SJCRH30 (cell line): ENCODE measurements at places on chromosomes 11 and 22. TPM values are rescaled to one million over a fixed set of nuclear protein-coding genes. Genes with fewer than 3 reads are reported as not detected.
A peak's percentile ranks its signal among the peaks of the same experiment; 100 is the strongest.

- H3K4me3 ChIP-seq, result no peak overlapping the region
- peaks cover 28% of the 10 kb centered on the region for H3K36me3 ChIP-seq
- H3K27me3 ChIP-seq, result no peaks in the 10 kb centered on the region
- H3K27ac ChIP-seq, result no peak overlapping the region
- no peak for DNase-seq
- H3K4me1 ChIP-seq, result no peaks in the 10 kb centered on the region
These were observed 39.0 kb downstream of the DDX10 start for GRCh38 chr11:108703916-108704315.

DNA sequence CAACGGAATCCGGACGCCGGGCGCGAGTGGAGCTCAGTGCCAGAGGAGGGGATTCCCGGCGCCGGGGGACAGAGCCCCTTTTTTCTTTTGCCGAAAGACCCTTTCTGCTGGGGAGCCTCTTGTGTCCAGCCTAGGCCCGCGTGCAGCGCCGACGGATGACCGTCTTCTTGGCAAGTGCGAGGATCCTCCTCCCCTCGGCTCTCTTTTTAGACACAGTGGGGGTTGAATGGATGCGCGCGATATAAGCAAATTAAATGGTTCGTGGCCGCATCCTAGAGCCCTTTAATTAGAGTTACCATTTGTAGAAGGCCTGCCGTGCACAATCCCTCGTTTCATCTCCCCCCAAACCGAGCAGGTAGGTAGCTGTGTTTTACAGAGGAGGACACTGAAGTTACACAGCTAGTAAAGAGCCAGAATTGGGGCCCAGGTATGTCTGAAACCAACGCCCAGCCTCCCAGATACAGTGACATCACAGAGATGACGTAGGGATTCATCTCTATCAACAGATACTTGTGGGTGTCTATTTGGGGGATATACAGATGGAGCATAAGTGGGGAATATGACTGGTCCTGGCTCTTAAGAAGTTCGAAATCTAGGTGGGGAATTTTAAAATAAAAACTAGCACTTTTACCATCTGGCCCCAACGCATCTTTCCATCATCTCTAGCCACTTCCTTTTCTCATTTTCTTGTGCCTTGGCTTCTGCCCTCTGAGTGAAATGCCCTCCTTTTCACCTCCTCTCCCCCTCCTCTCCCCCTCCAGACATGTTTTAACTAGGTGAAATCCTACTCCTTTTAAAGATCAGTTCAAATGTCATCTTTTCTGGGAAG lies 875 bp downstream of the TCP11L1 start:
- H3K36me3 ChIP-seq, result peaks cover 11% of the 10 kb centered on the region
- peak overlapping the region; percentile 95 for H3K4me3 ChIP-seq
- H3K27ac ChIP-seq, result peak overlapping the region; percentile 97
- no peaks in the 10 kb centered on the region for H3K4me1 ChIP-seq

- DNase-seq, result no peak
- no peaks in the 10 kb centered on the region for H3K4me1 ChIP-seq
- no peaks in the 10 kb centered on the region for H3K36me3 ChIP-seq
- H3K27me3 ChIP-seq, result peaks cover 7% of the 10 kb centered on the region; the same call in 1 of the 2 replicates
- H3K27ac ChIP-seq, result no peak overlapping the region
These were observed 3.4 kb upstream of the TAB1 start for GRCh38 chr22:39395936-39396796.

GRCh38 chr11:110113973-110114372 lies 20.8 kb downstream of the ZC3H12C start:
- no peaks in the 10 kb centered on the region for H3K4me1 ChIP-seq
- H3K4me3 ChIP-seq, result no peak overlapping the region
- DNase-seq, result no peak
- no peak overlapping the region for H3K27ac ChIP-seq

KRTAP5-1 gene
- total RNA-seq, result not detected in 2 replicates

DNA sequence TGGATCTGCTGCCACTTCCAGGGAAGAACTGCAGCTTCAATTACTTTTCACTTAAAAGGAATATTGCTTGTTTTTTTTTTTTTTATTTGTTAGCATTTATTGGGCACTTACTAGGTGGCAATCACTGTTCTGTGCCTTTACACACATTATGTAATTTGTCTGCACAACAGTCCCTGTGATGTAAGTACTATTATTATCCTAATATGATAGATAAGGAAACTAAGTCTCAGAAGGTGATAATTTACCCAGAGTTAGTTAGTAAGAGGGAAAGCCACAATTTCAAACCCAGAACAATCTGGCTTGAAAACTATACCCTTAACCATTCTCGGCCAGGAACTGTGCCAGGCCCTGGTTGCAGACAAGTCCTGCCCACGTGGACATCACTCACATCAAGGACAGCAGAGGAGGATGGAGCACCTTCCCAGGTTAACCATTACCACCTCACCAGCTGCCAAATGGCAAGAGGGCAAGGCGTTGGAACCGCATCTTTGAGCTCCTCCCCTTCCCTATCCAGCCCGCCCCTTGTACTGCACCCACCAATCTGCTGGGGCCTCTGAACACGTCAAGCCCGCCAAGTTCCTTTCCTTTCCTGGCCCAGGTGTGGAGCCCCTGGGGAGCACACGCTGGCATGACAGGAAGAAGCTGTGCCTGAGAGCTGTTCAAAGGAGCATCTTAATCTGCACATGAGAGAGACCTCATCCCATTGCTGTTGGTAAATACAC lies 78.4 kb downstream of the NAV2 start:
- no peaks in the 10 kb centered on the region for H3K4me1 ChIP-seq
- no peak overlapping the region for H3K4me3 ChIP-seq
- DNase-seq, result no peak
- no peaks in the 10 kb centered on the region for H3K27me3 ChIP-seq
- no peaks in the 10 kb centered on the region; the same call in 1 of the 2 replicates for H3K36me3 ChIP-seq

FERMT3 gene
- 4.9 and 8.6 TPM in 2 replicates for total RNA-seq

GRCh38 chr11:110720431-110721275 lies 8.4 kb upstream of the ARHGAP20 start:
- H3K27me3 ChIP-seq, result no peaks in the 10 kb centered on the region
- DNase-seq, result no peak
- no peak overlapping the region for H3K4me3 ChIP-seq
- no peaks in the 10 kb centered on the region for H3K4me1 ChIP-seq
- H3K27ac ChIP-seq, result no peak overlapping the region
- H3K36me3 ChIP-seq, result no peaks in the 10 kb centered on the region

DNA sequence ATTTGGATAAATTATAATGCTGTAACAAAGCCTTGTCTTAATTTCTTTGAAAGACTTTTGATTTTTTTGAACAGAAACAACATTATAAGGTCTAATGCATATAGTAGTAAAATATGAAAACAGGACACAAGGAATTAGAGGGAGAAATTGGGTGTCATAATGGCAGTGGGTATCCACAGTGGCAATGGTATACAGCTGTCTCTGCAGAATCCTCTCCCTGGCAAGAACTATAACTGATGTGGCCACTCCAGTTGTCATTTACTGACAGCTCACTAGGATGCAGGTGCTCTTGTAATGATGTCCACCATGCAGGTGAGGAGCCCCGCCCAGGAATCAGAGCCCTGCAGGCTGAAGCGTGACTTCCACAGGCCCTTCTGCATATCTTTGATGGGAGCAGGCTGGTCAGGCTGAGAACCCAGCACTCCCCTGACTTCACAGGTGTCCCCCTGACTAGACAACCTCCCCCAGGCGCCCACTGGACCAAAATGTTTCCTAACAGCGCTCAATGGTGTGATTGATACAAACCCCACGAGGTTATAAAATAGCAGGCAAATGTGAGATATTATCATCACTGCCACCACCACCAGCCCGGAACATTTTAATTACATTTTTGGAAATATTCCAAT lies 32.8 kb upstream of the SERPIND1 start:
- no peak overlapping the region for H3K4me3 ChIP-seq
- DNase-seq, result peak; percentile 57
- H3K4me1 ChIP-seq, result peaks cover 7% of the 10 kb centered on the region
- H3K27me3 ChIP-seq, result no peaks in the 10 kb centered on the region
- peaks cover 13% of the 10 kb centered on the region for H3K36me3 ChIP-seq
- peak overlapping the region; percentile 81 for H3K27ac ChIP-seq

DNA sequence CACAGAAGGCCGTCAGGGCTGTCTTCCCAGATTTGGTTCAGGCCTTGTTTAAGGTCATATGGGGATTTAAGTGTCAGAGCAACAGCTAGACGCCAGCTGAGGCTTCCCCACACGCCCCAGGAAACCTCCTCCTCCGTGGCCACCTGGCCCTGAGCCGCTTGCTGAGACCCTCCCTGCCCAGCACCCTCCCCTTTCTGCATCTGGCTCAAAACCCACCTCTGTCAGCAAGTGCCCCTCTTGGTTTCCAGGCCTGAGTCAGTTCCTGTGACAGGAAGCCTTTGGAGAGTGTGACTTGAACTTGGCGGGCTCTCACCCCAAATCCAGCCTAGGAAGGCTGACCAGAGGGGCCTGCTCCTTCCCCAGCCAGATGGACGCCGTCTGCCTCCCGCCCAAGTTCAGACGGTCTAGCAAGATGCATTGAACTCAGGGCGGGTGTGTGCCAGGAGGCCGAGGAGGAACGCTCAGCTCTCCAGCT lies 561 bp downstream of the FXYD2 start:
- H3K4me1 ChIP-seq, result peaks cover 20% of the 10 kb centered on the region
- H3K27ac ChIP-seq, result no peak overlapping the region
- no peak for DNase-seq
- H3K36me3 ChIP-seq, result no peaks in the 10 kb centered on the region
- H3K4me3 ChIP-seq, result no peak overlapping the region
